ENCODE measurements at places on chromosomes 2 and 18.
A peak's percentile ranks its signal among the peaks of the same experiment; 100 is the strongest.

GRCh38 chr18:74414953-74415515 is 42.1 kb downstream of the DIPK1C start:
- DNase-seq: no peak

DNA sequence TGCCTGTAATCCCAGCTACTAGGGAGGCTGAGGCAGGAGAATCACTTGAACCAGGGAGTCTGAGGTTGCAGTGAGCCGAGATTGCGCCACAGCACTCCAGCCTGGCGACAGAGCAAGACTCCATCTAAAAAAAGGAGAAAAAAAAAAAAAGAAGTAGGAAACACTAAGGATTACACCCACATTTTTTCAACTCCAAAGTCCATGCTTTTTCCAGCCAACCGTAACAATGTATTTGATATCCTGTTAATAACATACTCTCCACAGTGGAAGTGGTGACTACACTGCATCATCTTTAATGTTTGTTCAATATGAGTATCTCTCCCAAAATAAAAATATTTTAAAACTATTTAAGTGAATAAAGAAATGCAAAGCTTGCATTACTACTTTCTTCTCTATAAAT is 481.6 kb upstream of the ACVR2A start:
- no peak for DNase-seq

- DNase-seq: no peak
Measured at GRCh38 chr2:43524177-43524965, 71.5 kb downstream of the THADA start.

- DNase-seq: peak; percentile 12
Measured at GRCh38 chr18:46480226-46480625, 176.8 kb downstream of the LOXHD1 start.

- peak; percentile 68 for DNase-seq
Measured at GRCh38 chr2:120516679-120517314, 170.9 kb downstream of the INHBB start.

- no peak for DNase-seq
Measured at GRCh38 chr2:71004857-71005256, 10.2 kb upstream of the TEX261 start.

DNA sequence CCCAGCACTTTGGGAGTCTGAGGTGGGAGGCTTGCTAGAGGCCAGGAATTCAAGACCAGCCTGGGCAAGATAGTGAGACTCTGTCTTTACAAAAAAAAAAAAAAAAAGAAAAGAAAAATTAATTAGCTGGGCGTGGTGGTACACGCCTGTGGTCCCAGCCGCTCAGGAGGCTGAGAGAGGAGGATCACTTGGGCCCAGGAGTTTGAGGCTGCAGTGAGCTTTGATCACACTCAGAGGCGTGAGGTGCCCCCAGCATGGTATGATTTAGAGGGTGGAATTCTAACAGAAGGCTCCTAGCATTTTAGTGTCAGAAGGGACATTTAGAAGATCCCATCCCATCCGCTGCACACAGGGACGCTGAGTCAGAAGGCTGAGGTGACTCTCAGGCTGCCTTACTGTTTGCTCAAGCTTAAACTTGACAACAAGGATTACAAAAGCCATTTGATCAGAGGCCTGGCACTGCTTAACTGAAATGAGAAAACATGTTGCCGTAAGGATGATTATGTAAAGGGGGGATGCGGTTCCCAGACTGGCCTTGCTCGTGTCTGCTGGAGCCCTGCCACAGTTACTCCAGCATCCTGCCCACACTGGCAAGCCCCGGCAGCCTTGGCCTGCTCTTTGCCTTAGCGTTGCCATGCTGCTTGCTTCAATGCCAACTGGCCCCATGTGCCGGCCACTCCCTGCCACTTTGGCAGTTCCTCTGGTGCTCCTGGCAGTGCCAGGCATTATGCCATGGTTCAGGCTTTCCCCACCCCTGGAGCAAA is 45.6 kb upstream of the SLC1A4 start:
- DNase-seq: peak; percentile 25

DNA sequence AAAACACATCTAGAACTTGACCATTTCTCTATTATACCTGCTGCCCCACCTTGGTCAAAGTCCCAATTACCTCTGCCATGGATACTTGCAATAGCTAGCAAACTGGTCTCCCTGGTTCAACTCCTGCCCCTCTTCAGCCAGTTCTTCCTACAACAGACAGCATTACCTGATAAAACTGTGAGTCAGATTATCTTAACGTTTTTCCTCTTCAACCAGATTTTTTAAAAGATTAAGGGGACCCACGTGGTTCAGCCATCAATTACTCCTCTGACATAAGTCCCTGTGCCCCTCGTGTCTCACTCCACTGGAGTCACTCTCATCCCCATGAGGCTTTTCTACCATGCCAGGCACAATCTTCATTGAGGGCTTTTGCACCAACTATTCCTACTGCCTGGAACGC is 5.3 kb upstream of the ARHGAP15 start:
- no peak for DNase-seq

GRCh38 chr18:24992491-24992890 is 359.5 kb downstream of the ZNF521 start:
- DNase-seq: peak; percentile 59

DNA sequence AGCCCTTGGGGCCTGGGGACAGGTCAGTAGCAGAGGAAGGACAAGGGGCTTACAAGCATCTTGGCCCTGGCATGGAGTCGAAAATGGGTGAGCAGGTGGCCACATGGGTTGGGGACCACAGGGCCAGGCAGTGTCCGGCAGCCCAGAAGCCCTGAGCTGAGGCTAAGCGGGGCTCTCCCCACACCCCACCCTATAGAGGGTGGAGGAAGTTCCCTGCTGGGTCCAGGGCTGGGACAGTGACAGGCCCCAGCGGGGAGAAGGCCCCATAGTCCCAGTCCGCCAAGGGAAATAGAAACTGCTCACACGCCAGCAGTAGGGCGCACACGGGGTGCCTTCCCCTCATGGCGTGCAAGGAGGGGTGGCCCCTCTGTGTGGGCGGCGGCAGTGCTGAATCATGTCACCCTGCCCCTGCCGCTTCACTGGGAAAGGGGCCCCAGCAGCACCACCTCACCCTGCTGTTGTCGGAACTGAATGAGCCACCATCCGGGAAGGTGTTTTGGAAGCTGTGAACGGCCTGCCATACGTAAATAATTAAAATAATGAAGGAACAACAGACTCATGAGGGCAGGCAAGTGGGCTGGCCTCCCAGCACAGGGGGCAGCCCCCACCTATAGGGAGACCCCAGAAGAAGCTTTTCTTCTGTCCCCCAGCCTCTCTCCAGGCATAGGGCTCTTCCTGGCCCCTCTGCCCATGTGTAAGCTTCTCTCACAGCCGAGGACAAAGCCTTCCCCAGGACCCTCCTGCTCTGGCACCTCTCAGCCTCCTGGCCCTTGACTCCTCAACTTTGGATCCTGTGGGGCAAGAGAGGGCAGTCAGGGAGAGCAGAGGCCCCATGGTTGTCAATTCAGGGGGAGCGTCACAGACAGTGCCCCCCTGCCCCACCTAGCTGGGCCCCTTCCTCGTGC is 12.7 kb upstream of the DUSP2 start:
- peak; percentile 41 for DNase-seq

GRCh38 chr2:108910541-108911396 is 78.3 kb downstream of the EDAR start:
- DNase-seq: no peak

- no peak for DNase-seq
Measured at GRCh38 chr2:181613241-181613640, 43.7 kb downstream of the CERKL start.

DNA sequence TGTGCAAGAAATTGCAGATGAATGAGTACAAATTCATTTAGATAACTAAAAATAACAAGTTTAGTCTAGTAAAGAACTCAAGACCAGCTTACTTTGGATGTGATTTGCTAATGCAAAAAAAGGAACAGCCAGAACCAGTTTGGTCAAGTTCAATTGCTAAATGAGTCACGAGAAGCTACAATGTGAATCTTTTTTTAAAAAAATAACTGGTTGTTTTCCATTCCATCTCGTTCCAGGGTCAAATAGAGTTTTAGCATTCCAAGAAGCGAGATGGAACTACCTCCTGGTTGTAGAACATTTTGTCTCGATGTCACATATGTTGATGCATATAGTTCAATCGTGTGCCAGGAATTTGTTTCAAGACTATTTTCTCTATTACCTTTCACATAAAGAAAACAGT is 65.0 kb upstream of the IKZF2 start:
- peak; percentile 55 for DNase-seq

DNA sequence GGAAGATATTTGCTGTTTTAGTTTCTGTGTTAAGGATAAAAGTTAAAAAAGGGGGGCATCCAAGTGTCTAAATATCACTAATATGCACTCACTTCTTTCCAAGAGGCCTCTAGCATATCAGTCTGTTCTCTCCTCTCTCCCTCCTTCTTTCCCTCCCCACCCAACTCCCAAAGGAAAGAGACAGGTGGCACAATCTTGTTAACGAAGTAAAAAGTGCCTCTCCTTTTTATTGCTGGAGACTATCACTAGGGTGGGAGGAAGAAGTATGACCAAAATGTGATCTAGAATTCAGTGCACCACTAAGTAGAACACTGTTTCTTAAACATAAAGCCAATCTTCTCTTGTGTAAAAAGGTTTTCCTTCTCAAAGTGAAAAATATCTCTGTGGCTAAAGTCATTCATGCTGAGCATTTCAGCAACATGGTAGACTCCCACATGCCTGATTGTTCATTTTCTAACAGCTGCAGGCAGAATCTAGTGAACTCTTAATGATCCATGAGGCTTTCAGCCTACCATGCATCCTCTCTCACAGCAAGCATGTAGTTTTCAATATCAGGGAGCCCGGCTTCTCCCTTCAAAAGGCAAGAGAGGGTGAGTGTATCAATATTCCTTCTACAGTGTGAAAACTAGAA is 39.5 kb downstream of the RNU4ATAC start:
- no peak for DNase-seq

DNA sequence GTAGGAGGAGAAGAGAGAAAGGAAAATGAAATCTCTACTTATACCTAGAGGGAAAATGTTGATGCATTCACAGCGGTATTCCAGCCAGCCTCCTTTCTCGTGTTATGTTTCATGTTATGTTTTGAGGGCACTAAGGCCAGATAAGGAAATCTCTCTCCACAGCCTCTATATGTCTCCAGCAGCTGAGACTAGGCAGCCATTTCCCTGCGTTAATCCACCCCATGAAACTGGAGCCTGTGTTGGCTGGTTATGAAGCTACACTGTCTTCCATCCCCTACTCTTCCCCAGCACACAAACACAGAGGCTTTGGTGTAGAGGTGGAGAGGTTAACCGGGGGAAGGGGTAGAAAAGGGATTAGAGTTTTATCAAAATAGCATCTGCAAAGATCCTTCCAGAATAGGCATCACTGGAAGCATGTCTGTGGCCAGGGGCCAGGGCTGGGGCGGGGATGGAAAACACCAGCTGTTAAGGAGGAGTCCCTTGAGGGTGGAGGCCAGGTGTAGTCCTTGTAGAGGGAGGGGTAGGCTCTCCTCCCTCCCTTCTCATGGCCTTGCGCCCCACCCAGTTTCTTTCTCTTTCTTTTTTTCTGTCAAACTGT is 100.9 kb upstream of the TNP1 start:
- DNase-seq: no peak

DNA sequence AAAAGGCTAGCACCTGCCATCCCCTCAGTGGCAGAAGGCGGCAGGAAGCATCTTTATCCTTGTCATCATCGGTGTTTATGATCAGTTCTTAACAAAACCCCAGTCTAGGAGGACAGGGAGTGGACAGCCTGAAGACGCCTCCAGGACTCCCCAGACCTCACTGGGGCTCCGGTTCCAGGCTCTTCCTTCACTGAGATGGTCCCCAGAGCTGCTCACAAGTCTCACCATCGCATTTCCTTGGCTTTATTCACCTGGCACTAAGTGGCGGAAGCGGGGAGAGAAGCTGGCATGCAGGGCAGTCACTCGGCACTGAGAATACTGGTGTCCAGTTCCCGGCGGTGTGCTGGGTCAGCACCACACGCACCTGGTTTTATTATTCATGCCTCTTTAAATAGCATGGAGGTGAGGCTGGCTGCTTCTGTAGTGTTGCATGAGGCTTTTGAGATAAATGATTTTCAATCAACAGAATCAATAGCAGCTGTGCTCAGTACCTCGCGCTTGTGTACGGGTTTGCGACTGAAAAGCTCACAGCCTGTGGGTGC is 68.7 kb downstream of the CABLES1 start:
- no peak for DNase-seq

- DNase-seq: no peak
Measured at GRCh38 chr2:239939736-239940483, 85.2 kb downstream of the NDUFA10 start.

GRCh38 chr2:144522176-144522896 is 2.4 kb upstream of the ZEB2 start:
- DNase-seq: no peak

- no peak for DNase-seq
Measured at GRCh38 chr2:241999184-241999583, 129.7 kb downstream of the RTP5 start.

GRCh38 chr2:20633794-20634506 is 16.9 kb downstream of the HS1BP3 start:
- no peak for DNase-seq

GRCh38 chr2:215498431-215498830 is 62.6 kb upstream of the FN1 start:
- DNase-seq: peak; percentile 43

Data from fibroblast of skin of right biceps (primary cell).